ENCODE measurements at places on chromosomes 1 and 21.

DNA sequence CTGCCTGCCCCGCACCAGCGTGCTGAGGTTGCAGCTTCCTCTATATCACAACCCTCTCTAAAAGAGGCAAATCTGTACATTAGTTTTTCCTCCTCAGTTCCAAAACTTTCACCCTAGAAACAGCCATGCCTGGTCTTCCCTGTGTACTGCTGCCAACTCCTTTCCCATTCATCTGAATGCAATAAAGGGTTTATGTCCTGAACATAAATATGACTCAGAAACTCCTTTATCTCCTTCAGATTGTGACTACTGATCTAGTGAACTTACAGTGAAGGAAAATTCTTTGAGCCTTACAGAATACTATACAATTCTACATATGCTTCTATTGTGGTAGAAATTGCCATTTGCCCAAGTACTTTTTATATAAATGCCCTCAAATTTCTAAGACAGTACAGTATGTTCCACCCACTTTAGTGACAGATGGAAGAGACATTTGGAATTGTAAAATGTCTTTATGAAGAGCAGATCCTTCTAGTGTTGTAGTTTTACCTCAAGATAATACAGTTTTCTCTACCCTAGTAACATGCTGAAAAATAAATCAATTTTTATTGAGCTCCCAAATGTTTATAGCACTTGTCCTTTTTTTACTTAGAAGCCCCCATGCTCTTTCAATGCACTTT is 345.1 kb upstream of the SNX7 start:
- no peak for DNase-seq

DNA sequence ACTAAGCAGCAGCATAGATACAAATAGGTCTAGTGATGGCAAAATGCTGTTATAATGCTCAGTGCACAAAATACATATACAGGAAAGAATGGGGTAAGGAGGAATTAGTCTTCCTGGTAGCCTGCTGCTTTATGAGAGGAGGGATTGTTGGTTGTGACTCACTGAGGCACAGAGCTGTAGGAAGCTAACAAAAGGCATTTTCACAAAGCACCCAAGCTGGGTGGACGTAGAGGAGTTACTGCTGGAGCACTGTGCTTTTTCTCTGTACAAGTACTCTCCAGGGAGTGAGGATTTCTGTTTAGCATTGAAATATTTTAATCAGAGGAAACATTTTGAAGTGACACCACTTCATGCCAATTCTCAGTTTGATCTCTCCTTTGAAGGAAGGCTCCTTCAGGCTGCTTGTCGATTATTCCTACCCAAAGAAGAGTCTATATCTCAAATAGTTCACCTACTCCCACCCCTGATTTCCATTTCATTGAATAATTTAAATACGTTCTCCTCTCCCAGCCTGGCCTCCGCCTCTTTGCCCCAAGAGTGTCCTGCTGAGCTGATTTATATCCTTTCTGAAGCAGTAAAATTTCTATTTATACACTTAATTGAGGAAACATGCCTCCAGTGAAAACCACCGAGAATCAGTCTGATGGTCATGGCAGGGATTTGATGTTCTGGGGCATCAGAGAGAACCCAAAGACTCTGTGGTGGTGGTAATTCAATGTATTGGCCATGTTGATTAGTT is 271.9 kb downstream of the HHAT start:
- no peak for DNase-seq

GRCh38 chr1:1332774-1333480 is 1.8 kb downstream of the TAS1R3 start:
- no peak for DNase-seq

DNA sequence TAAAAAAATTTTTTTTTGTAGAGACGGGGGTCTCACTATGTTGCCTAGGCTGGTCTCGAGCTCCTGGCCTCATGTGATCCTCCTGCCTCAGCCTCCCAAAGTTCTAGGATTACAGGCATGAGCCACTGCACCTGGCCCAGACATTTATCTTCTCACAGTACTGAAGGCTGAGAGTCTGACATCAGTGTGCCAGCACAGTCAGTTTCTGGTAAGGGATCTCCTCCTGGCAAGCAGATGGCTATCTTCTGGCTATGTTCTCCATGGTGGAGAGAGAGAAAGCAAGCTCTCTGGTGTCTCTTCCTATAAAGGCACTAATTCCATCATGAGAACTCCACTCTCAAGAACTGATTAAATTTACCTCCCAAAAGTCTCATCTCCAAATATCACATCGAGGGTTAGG is 57.8 kb upstream of the C1orf185 start:
- no peak for DNase-seq

DNA sequence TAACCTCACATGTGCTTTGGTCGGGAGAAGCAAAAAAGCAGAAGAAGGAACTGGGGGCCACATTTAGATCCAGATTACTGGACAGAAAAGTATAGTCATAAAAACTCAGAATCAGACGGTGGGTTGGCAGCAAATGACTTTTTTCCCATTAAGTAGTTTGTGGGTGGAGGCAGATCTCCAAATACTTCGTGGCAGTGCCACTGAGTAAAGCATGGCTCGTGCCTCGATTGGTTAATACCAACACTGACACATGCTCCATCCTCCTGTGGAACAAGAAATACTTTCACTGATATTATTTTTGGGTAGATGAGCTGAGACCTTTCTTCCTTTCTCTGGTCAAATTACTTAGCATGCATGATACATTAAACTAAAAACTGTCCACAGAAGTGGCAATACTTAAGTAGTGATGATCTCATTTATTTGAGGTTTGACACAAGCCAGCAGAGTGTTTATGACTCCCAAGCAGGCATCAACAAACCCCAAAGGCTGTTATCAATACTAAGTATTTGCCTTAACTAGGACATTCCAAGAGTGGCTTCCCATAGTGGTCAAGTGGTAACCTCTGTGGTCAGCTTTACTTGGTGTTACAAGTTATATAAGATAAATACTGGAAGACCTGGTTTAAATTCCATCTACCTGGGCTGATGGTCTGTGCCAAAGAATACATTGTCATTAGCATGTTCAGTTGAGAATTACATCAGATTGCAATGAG is 500.0 kb upstream of the RUNX1 start:
- no peak for DNase-seq

DNA sequence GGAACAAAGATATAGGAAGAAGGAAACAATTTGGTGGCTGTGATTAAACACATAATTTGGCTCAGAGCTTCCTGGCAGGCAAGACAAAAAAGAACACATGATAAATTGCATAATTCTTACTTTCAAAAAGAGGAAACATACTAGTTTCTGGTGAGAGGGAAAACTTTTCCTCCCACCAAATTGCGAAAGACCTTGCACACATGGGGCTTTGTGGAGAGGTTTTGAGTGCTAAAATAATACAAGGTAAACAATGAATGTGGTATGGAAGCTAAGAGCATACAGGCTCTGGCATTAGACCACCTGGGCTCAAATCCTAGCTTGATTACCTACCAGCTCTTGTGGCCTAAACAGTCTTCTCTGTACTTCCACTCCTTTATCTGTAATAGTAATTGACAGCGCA is 140.2 kb upstream of the HOOK1 start:
- no peak for DNase-seq

DNA sequence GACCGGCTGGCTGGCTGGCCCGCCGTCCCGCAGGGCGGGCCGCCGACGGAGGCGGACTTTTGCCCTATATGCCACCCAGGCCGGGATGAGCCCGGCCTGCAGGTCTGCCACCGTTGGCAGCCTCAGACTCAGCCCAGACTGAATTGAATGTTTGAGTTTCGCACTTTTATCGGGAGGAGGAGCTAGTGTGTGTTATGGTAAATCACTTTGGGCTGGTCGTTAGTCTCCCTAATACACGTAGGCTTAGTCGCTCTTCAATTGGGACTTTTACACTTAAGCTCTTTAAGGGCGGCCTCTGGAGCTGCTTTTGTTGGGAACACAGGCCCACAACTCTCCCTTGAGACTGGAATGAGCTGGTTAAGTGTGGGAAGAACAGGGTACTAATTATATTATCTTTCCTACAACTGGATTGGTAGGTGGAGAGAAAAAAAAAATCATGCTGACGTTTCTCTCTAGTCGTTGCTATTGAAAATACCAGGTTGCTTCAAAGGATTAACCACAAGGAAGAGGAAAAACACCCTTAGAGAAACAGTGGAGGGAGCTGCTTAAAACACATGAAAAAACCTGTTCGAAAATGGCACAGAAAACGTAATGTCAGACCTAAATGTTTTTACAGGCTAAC is 1.4 kb upstream of the IRF2BP2 start:
- DNase-seq, result no peak

GRCh38 chr1:201731592-201731991 is 97.4 kb upstream of the IPO9 start:
- DNase-seq, result no peak

- DNase-seq, result no peak
These were observed 31.3 kb downstream of the SYF2 start for GRCh38 chr1:25201006-25201405.

DNA sequence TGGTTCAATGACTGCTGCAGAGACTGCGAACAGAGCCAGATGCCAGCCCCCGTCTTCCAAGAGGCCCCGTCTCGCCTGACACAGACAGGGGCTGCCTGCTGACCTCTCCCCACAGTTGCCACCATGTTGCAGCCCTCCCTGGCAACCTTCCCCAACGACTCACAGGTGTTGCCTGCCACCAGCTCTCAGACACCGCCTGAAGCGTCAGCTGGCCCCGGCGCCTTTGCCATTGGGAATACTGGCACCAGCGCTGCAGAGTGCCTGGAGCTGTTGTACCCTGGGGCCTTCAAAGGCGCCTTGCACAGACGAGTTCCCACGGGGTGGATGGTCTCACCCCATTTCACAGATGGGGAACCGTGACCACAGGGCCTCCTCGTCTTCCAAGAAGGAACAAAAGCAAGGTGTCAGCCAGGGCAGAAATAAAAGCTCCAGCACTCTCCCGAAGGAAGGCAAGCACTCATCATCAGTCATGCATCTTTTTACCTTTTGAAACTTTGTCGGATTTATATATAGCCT is 167.0 kb downstream of the ADSS2 start:
- no peak for DNase-seq

- no peak for DNase-seq
These were observed 387.8 kb upstream of the LYPLAL1 start for GRCh38 chr1:218785928-218786327.

DNA sequence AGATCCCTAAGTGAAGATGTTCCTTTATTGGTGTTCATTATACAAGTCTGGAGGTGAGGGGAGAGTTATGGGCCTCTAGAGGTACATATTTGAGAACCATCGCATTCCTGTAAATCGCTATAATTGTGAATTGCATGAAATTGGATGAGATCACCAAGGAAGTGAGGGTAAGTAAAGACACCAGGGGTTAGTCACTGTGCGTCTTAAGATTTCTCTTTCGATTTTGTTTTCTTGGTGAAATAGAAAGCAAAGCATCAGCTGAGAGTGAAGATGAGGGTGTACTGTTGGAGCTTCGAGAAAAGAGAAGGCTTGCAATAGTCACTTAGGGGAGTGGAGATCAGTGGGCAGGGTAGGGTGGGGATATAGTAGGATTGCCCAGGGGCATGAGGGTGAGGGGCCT is 82.1 kb downstream of the RAVER2 start:
- no peak for DNase-seq

DNA sequence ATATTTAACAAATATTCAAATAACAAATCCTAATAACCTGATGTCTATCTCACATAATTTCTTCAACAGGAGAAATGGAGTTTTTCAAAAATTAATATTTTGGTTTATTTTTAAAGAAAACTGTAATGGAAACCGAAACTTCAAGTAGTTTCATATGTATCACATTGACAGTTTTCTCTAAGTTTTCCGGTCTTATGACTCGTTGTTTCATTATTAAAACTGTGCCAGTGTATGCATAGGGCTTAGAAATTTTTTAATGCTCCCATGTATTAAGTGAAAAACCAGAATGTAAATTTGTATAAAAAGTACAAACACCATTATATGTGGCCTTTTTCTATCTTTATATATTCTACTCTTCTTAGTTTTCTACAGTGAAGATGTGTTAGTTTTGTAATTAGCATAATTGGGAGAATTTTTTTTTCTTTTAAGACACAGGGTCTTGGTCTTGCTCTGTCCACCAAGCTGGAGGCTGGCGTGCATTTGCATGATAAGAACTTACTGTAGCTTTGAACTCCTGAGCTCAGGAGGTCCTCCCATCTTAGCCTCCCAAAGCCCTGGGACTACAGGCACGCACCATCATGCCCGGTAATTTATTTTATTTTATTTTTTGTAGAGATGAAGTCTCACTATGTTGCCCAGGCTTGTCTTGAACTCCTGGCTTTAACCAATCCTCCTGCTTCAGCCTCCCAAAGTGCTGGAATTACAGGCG is 43.9 kb upstream of the SAMSN1 start:
- no peak for DNase-seq

GRCh38 chr1:65493802-65494201 is 73.3 kb downstream of the LEPR start:
- no peak for DNase-seq

GRCh38 chr1:86416343-86416742 is 7.6 kb upstream of the CLCA2 start:
- DNase-seq, result no peak

- no peak for DNase-seq
These were observed 9.8 kb upstream of the SLC19A1 start for GRCh38 chr21:45551783-45552695.

- no peak for DNase-seq
These were observed 59.4 kb upstream of the POU2F1 start for GRCh38 chr1:167161242-167161641.

- DNase-seq, result no peak
These were observed 20.8 kb upstream of the MACF1 start for GRCh38 chr1:39183503-39184353.

GRCh38 chr1:151336556-151336955 is 9.3 kb upstream of the PI4KB start:
- no peak for DNase-seq

- DNase-seq, result no peak
These were observed 180.4 kb upstream of the PKN2 start for GRCh38 chr1:88503646-88504045.

All from amygdala (tissue), 56 donors.